Hair follicle dermal papilla cell (primary cell): ENCODE measurements at places on chromosomes 3 and 15. TPM values are rescaled to one million over a fixed set of nuclear protein-coding genes. Genes with fewer than 3 reads are reported as not detected.

RHCG gene
- total RNA-seq: not detected in 2 replicates

KIF7 gene
- 15.7 and 17.4 TPM in 2 replicates for total RNA-seq

PLA2G4F gene
- not detected in 2 replicates for total RNA-seq

PIERCE2 gene
- total RNA-seq: 1.6 and 4.1 TPM in 2 replicates

MESP1 gene
- total RNA-seq: 0.12 and 0.16 TPM in 2 replicates

ANKRD34C gene
- total RNA-seq: not detected in 2 replicates

PPP2R3A gene
- 33.6 and 39.1 TPM in 2 replicates for total RNA-seq

MAP6D1 gene
- 2.1 and 2.8 TPM in 2 replicates for total RNA-seq

ARMC8 gene
- 38.4 and 48.5 TPM in 2 replicates for total RNA-seq

DUOX2 gene
- total RNA-seq: under 0.01 and 0.12 TPM in 2 replicates

NR1I2 gene
- 0.16 TPM in 1 of 2 replicates, not detected in the other for total RNA-seq

TGM4 gene
- total RNA-seq: not detected in 2 replicates

GRK7 gene
- 0.12 TPM in 1 of 2 replicates, not detected in the other for total RNA-seq

GOLGA8M gene
- total RNA-seq: 0.16 and 0.73 TPM in 2 replicates

STAB1 gene
- total RNA-seq: 0.73 and 1.1 TPM in 2 replicates

DISP2 gene
- total RNA-seq: 0.49 and 0.65 TPM in 2 replicates

CAMKV gene
- total RNA-seq: not detected in 2 replicates

CHRNB4 gene
- total RNA-seq: not detected in 2 replicates

IQCF6 gene
- not detected in 2 replicates for total RNA-seq

RPP14 gene
- 17.0 and 17.4 TPM in 2 replicates for total RNA-seq

PARP14 gene
- total RNA-seq: 74.3 and 115 TPM in 2 replicates

COL7A1 gene
- 57.8 and 66.9 TPM in 2 replicates for total RNA-seq

EEFSEC gene
- total RNA-seq: 6.6 and 10.1 TPM in 2 replicates

SPRED1 gene
- 60.5 and 106 TPM in 2 replicates for total RNA-seq

TYRO3 gene
- 5.2 and 6.5 TPM in 2 replicates for total RNA-seq

GREM1 gene
- 1,377 and 1,454 TPM in 2 replicates for total RNA-seq

TMEM207 gene
- not detected in 2 replicates for total RNA-seq

TTC21A gene
- total RNA-seq: 5.2 and 7.2 TPM in 2 replicates

C3orf85 gene
- total RNA-seq: not detected in 2 replicates
